Vagina (tissue), 2 donors: ENCODE measurements at places on chromosomes 2 and 18. TPM values are rescaled to one million over a fixed set of nuclear protein-coding genes. Genes with fewer than 3 reads are reported as not detected.

SIX3 gene
- total RNA-seq, result not detected

SERPINB11 gene
- total RNA-seq, result 8.6 TPM

DNA sequence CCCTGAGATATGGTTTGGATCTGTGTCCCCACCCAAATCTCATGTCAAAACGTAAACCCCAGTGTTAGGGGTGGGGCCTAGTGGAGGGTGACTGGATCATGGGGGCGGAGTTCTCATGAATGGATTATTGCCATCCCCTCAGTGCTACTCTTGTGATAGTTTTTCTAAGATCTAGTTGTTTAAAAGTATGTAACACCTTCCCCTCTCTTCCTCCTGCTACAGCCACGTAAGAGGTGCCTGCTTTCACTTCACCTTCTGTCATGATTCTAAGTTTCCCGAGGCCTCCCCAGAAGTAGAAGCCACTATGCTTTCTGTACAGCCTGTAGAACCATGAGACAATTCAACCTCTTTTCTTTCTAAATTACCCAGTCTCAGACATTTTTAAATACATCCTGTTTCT, 16.9 kb downstream of the PUM2 start:
- no peak overlapping the region for H3K27ac ChIP-seq
- no peaks in the 10 kb centered on the region for H3K36me3 ChIP-seq
- DNase-seq, result no peak
- H3K4me3 ChIP-seq, result no peak overlapping the region

- DNase-seq, result no peak
- no peaks in the 10 kb centered on the region for H3K4me1 ChIP-seq
- no peak overlapping the region for H3K4me3 ChIP-seq
- no peaks in the 10 kb centered on the region for H3K27me3 ChIP-seq
Observed at GRCh38 chr18:3983351-3983969, 471.6 kb downstream of the DLGAP1 start.

- no peaks in the 10 kb centered on the region for H3K4me1 ChIP-seq
- no peak for DNase-seq
- no peaks in the 10 kb centered on the region for H3K27me3 ChIP-seq
Observed at GRCh38 chr2:80815259-80815658, 510.7 kb upstream of the LRRTM1 start.

GRCh38 chr2:40431600-40431955, 20.3 kb downstream of the SLC8A1 start:
- H3K4me3 ChIP-seq, result no peak overlapping the region
- H3K36me3 ChIP-seq, result no peaks in the 10 kb centered on the region
- no peaks in the 10 kb centered on the region for H3K4me1 ChIP-seq
- H3K27me3 ChIP-seq, result no peaks in the 10 kb centered on the region
- no peak overlapping the region for H3K27ac ChIP-seq

CDH7 gene
- not detected for total RNA-seq

DNA sequence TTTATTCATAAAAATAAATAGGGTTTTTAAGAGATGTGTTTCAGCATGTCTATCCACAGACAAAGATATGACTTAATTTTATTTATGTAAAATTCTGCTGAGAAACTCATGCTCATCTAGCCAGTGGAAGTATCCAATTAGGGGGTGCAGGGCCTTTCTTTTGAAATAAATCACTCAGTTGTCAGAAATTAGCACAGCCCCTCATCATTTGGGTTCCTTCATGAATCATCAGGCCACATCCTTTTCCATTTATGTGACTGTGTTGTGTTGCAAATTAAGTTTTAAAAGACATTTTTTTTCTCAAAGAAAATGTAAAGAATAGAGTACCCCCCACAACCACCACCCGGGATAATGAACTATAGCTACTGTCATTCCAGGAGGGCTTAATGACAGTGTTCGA, 185.8 kb downstream of the NRP2 start:
- no peak overlapping the region for H3K4me3 ChIP-seq
- no peaks in the 10 kb centered on the region for H3K4me1 ChIP-seq
- H3K27ac ChIP-seq, result no peak overlapping the region
- no peaks in the 10 kb centered on the region for H3K27me3 ChIP-seq

- no peaks in the 10 kb centered on the region for H3K27me3 ChIP-seq
- H3K4me3 ChIP-seq, result no peak overlapping the region
- no peaks in the 10 kb centered on the region for H3K36me3 ChIP-seq
- no peak overlapping the region for H3K27ac ChIP-seq
Observed at GRCh38 chr2:207086136-207086535, 79.6 kb downstream of the KLF7 start.

- no peak overlapping the region for H3K27ac ChIP-seq
- no peak for DNase-seq
- H3K27me3 ChIP-seq, result no peaks in the 10 kb centered on the region
- H3K4me3 ChIP-seq, result no peak overlapping the region
- H3K36me3 ChIP-seq, result no peaks in the 10 kb centered on the region
- H3K4me1 ChIP-seq, result peaks cover 20% of the 10 kb centered on the region
Observed at GRCh38 chr2:42978175-42978886, 185.9 kb upstream of the HAAO start.

GRCh38 chr2:149861034-149861433, 273.5 kb upstream of the MMADHC start:
- no peaks in the 10 kb centered on the region for H3K36me3 ChIP-seq
- H3K4me3 ChIP-seq, result no peak overlapping the region
- no peak for DNase-seq
- H3K27me3 ChIP-seq, result no peaks in the 10 kb centered on the region

RTP5 gene
- total RNA-seq, result not detected

DNA sequence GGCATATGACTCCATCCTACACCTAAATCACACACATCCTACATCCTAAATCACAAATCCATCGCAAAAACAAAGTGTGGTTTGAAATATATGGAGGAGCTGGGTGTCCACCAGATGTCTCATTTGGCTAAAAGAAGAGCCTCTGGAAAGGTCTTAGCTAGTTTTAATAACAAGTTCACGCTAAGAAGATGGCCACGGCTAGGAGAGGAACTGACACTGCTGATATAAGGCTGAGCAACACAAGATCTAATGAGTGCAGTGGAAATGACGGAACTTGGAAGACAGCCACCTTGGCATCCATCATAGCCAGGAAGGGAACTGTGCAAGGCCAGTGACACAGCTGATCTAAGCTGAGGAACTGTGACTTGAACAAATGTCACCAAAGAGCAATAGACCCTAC, 60.0 kb upstream of the AGAP1 start:
- H3K27me3 ChIP-seq, result no peaks in the 10 kb centered on the region
- peak overlapping the region; percentile 24 for H3K27ac ChIP-seq
- H3K36me3 ChIP-seq, result no peaks in the 10 kb centered on the region
- H3K4me3 ChIP-seq, result no peak overlapping the region
- H3K4me1 ChIP-seq, result peaks cover 8% of the 10 kb centered on the region

GRCh38 chr2:128613351-128613750, 294.7 kb upstream of the HS6ST1 start:
- no peak overlapping the region for H3K4me3 ChIP-seq
- H3K27ac ChIP-seq, result no peak overlapping the region
- DNase-seq, result no peak
- H3K4me1 ChIP-seq, result no peaks in the 10 kb centered on the region
- H3K36me3 ChIP-seq, result no peaks in the 10 kb centered on the region

LRRTM1 gene
- total RNA-seq, result 0.98 TPM

- H3K4me3 ChIP-seq, result no peak overlapping the region
- H3K36me3 ChIP-seq, result no peaks in the 10 kb centered on the region
- H3K4me1 ChIP-seq, result peaks cover 7% of the 10 kb centered on the region
- no peak overlapping the region for H3K27ac ChIP-seq
- no peaks in the 10 kb centered on the region for H3K27me3 ChIP-seq
Observed at GRCh38 chr2:67164771-67165522, 232.2 kb upstream of the ETAA1 start.

TLX2 gene
- 6.6 TPM for total RNA-seq

DNA sequence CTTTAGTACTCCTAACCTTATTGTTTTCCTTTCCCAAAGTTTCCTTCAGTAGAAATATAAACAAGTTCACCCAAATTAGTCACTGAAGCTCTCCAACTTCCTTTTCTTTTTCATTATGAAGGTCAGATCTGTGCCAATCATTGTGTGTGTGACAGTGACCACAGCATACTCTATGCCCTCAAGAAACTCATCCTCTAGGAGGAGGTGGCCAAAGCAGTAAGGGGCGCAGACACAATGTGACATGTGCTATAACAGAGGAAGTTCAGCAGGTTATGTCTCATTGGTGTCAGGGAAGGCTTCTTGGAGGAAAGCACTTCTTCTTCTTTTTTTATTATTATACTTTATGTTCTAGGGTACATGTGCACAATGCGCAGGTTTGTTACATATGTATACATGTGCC, 60.0 kb upstream of the PSME4 start:
- peaks cover 9% of the 10 kb centered on the region for H3K4me1 ChIP-seq
- no peaks in the 10 kb centered on the region for H3K36me3 ChIP-seq
- no peak overlapping the region for H3K27ac ChIP-seq
- no peak for DNase-seq

CRYBA2 gene
- total RNA-seq, result not detected

DNA sequence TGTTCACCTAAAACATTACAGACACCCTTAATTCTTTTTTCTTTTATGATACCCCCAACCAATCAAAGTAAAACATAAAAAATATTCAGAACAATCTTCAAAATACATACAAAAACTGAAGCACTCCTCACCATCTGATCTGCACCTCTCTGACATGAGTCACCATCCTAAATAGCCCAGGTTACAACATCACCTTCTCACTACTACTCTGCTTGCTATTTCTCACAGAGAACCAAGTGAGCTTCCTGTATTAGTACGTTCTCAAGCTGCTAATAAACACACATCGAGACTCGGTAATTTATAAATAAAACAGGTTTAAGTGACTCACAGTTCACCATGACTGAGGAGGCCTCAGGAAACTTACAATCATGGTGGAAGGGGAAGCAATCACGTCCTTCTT, 183.5 kb downstream of the CBLN2 start:
- no peaks in the 10 kb centered on the region for H3K27me3 ChIP-seq
- H3K27ac ChIP-seq, result no peak overlapping the region
- H3K4me3 ChIP-seq, result no peak overlapping the region
- H3K36me3 ChIP-seq, result no peaks in the 10 kb centered on the region
- no peak for DNase-seq

DNA sequence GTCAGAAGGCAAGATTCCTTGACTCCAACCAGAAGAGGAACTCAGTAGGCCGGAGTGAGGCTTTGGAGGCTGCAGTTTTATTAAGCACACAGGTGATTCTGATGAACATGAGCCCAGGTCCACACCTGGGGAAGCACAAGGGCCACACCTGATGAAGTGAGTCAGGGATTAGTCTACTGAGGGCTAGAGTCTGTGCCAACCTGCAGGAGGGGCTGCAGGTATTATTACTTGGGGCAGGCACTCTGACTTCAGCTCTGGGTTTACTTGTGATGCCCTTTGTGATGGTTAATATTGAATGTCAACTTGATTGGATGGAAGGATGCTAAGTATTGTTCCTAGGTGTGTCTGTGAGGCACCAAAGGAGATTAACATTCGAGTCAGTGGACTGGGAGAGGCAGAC, 75.2 kb upstream of the ZCCHC2 start:
- no peak overlapping the region for H3K4me3 ChIP-seq
- no peaks in the 10 kb centered on the region for H3K36me3 ChIP-seq
- DNase-seq, result no peak

SCN3A gene
- total RNA-seq, result 2.0 TPM

PDCD1 gene
- 3.9 TPM for total RNA-seq

DNA sequence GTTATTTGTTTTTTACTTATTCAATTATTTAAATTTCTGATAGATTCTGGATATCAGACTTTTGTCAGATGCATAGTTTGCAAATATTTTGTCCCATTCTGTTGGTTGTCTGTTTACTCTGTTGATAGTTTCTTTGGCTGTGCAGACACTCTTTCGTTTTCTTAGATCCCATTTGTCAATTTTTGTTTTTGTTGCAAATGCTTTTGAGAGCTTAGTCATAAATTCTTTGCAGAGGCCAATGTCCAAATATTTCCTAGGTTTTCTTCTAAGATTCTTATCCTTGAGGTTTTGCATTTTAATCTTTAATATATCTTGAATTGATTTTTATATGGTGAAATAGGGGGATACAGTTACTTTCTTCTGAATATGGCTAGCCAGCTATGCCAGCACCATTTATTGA, 112.7 kb upstream of the SESTD1 start:
- H3K4me1 ChIP-seq, result no peaks in the 10 kb centered on the region
- H3K36me3 ChIP-seq, result no peaks in the 10 kb centered on the region
- no peak for DNase-seq
- H3K27me3 ChIP-seq, result no peaks in the 10 kb centered on the region
- H3K4me3 ChIP-seq, result no peak overlapping the region

DNA sequence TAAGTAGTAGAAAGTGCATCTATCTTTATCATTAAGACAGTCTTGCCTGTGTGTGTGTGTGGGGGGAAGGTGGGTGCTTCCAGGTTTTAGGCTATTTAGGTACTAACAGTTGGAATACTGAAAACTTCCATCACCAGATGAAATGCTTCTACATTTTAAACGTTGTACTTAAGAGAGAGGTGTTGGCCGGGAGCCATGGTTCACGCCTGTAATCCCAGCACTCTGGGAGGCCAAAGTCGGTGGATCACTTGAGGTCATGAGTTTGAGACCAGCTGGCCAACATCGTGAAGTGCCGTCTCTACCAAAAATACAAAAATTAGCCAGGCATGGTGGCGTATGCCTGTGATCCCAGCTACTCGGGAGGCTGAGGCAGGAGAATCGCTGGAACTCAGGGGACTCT, 4.0 kb downstream of the NETO1 start:
- H3K4me3 ChIP-seq, result no peak overlapping the region
- DNase-seq, result no peak
- H3K27ac ChIP-seq, result no peak overlapping the region
- no peaks in the 10 kb centered on the region for H3K36me3 ChIP-seq
- peaks cover 16% of the 10 kb centered on the region for H3K4me1 ChIP-seq

FEV gene
- not detected for total RNA-seq

DNA sequence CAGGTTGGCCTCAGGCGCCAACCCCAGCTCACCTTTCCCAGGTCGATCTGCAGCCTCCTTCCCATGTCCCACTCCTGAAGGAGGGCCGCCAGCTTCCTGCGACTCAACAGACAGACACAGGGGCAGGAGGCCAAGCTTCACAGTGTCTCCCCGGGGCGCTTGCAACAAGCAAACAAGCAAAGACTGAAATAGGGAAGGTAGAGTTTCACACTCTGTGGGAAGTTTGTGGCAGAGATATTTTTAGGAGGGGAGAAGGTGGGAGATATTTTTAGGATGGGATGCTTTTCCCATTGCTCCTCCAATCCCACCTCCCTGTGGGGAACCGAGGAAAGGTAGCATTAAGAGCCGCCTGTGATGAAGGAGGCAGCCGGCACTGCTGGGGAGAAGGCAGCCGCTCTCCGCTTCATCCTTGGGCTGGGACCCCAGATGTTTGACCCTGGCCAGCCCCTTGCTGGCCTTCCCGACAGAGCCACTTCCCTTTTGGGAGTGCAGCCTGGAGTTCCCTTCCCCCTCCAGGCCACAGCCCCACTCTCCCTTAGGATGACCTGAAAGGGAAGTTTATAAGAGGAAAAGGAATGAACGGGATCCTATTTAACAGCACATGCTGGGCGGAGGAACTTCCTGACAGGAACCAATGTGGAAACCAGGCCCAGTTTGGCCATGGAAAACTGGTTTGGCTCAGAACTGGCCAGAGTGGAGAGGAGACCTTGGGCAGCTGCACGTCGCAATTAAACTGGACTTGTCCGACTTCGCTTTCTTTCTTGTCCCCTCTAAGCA, 142.2 kb upstream of the SMAD2 start:
- H3K36me3 ChIP-seq, result no peaks in the 10 kb centered on the region
- H3K4me1 ChIP-seq, result peaks cover 58% of the 10 kb centered on the region
- H3K27me3 ChIP-seq, result no peaks in the 10 kb centered on the region
- peak overlapping the region; percentile 79 for H3K27ac ChIP-seq

MPHOSPH10 gene
- total RNA-seq, result 21.6 TPM

GRCh38 chr18:79952996-79953559, 1.6 kb upstream of the SLC66A2 start:
- no peaks in the 10 kb centered on the region for H3K27me3 ChIP-seq
- DNase-seq, result peak; percentile 93
- peaks cover 36% of the 10 kb centered on the region for H3K4me1 ChIP-seq
- no peak overlapping the region for H3K27ac ChIP-seq
- no peak overlapping the region for H3K4me3 ChIP-seq
